ENCODE measurements at places on chromosomes 7 and 10. TPM values are rescaled to one million over a fixed set of nuclear protein-coding genes. Genes with fewer than 3 reads are reported as not detected.

The CYP2E1 gene
- total RNA-seq = not detected

The NYAP1 gene
- not detected for total RNA-seq

The PUS7 gene
- total RNA-seq = 20.1 TPM

The OGDHL gene
- 0.51 TPM for total RNA-seq

The ERVW-1 gene
- not detected for total RNA-seq

Data from GM23248 (cell line).